ENCODE measurements at places on chromosomes 13 and 19.

DNA sequence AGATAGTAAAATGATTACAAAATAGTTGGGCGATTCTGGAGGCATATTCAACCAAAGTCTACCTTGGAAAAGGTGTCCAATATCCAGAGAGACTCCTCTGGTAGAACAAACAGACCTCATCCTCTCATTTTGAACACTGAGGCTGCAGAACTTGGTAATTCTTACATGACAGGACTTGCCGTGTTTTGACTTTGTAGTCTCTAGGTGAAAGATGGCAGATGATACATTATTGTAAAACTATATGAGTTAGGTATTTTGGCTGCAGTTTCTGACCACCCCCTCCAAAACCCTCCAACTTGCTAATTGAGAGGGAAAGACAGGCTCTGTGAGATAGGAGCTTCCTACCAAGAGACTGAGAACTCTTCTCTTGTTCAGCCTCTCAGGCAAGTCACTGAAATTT, 22.6 kb downstream of the SAE1 start:
- no peak for DNase-seq

- DNase-seq: no peak
These were observed 20.3 kb upstream of the GPR32 start for GRCh38 chr19:50750010-50750409.

DNA sequence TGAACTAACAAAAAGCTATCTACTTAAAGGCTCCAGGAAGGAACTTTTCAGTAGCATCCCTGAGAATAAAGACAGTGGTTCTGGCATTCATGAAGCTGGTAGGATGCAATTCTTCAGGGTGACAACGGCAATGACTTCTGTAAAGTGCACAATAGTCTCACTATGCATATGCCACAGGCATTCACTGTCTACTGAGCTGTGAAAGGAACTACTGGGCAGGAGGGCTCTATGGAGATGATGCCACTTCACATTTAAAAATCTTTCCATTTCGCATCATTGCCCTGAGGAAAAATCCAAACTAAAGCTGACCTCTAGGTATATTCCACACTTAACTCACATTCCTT, 2020.6 kb upstream of the PCDH20 start:
- DNase-seq: no peak

- DNase-seq: no peak
These were observed 110.1 kb downstream of the FGF14 start for GRCh38 chr13:102291587-102292218.
